Stimulated activated CD8-positive, alpha-beta memory T cell treated with anti-CD3 and anti-CD28 coated beads, Interleukin-15, amount 100 ng/mL, for 48 hours (primary cell): ENCODE measurements at places on chromosomes 4 and X.

DNA sequence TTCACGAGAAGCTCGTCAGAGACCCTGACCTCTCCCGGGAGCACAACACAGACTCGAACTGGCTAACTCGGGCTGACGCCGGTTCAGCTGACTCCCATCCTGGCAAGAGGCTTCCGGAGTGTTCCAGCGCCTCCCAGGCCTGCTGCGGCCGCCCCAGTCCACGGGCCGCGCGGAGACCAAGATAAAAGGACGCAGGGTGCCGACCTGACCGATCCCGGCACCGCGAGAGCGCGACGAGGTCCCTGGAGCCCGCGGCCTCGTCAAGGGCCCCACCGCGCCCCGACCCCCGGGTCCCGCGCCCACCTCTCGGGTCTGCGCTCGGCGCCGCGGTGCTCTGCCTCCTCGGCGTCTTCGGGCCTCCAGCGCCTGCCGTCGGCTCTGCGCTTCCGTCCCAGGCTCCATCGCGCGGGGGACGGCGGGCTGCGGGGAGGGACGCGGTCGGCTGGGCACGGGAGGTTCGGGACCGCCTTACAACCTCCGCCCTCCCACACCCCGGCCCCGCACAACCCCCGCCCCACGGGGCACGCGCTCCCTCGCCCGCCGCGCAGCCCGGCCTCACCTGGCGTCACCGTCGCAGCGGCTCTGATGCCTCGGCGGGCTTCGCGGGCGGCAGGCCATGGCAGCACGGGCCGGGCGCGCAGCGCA, 426 bp downstream of the SLBP start:
- DNase-seq, result no peak

GRCh38 chr4:147340111-147340510, 140.8 kb upstream of the EDNRA start:
- no peak for DNase-seq

DNA sequence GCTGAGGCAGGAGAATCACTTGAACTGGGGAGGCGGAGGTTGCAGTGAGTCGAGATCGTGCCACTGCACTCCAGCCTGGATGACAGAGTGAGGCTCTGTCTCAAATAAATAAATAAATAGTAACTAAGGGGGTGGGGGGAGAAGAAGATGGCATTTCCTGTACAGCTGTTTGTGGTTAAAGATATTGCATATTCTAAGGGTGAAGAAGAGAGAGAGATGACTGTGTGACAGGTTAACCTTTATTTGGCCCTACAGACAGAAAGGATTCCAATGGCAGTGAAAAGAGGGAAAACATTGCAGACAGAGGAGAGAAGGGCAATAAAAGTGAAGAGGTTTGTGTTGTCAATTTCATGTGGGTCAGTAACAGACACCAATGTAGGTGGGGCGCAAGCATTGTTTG, 9.4 kb downstream of the TASL start:
- DNase-seq, result no peak

- DNase-seq, result no peak
Measured at GRCh38 chr4:16685536-16685935, 212.9 kb downstream of the LDB2 start.

- DNase-seq, result no peak
Measured at GRCh38 chr4:163920426-163920825, 425.9 kb downstream of the TMA16 start.

DNA sequence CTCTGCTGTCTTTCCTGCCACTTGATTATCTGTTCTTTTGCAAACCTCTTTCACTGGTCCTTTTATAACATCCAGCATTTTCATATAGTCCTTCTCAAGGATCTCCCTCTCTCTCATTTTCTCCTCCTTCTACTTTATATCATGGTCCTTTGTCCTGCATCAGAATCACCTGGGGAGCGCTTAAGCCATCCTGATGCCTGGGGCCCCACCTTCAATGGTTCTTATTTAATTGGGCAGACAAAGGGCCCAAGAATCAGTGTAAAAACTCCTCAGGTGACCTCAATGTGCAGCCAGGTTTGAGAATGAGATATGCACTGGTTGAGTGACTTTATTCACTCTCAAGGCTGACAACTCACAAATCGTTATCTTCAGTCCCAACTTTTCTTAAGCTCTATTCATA, 283.9 kb downstream of the UNC5C start:
- DNase-seq, result no peak

GRCh38 chr4:762211-763190, 56.9 kb downstream of the PCGF3 start:
- no peak for DNase-seq

GRCh38 chr4:57194068-57194611, 84.0 kb upstream of the IGFBP7 start:
- no peak for DNase-seq

GRCh38 chr4:81652069-81652478, 180.4 kb upstream of the RASGEF1B start:
- DNase-seq, result no peak

- DNase-seq, result no peak
Measured at GRCh38 chr4:69640289-69640688, 847 bp upstream of the UGT2A2 start.

DNA sequence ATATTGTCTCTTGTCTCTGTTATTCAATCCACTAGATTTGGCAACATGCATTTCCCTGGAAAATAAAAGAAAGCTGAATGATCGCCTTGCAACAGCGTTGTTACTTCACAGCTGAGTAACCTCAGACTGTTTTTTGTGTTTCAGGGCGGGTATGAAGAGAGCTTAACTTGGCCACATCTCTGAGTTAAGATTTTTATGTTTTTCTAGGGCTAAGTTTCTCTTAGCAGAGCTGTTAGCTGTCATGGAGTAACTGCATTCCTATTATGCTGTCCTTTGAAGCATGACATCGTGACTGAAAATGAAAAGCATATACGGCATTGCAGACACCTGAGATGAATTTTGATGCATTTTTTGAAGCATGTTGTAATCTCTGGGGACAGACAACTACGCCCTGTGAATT, 1798.9 kb downstream of the PCDH7 start:
- DNase-seq, result no peak
